ENCODE measurements at places on chromosomes 4 and X. TPM values are rescaled to one million over a fixed set of nuclear protein-coding genes. Genes with fewer than 3 reads are reported as not detected.

The ADH7 gene
- total RNA-seq, result not detected

The MAGEA8 gene
- total RNA-seq, result not detected

The SPATA18 gene
- total RNA-seq, result 0.55 TPM

The RHOH gene
- total RNA-seq, result 190 TPM

The RAB41 gene
- not detected for total RNA-seq

GRCh38 chrX:68912113-68912512 is 83.3 kb downstream of the EFNB1 start:
- H3K27ac ChIP-seq, result no peak overlapping the region
- H3K4me3 ChIP-seq, result no peak overlapping the region
- no peaks in the 10 kb centered on the region for H3K36me3 ChIP-seq
- H3K27me3 ChIP-seq, result peaks cover 8% of the 10 kb centered on the region
- no peak for DNase-seq

DNA sequence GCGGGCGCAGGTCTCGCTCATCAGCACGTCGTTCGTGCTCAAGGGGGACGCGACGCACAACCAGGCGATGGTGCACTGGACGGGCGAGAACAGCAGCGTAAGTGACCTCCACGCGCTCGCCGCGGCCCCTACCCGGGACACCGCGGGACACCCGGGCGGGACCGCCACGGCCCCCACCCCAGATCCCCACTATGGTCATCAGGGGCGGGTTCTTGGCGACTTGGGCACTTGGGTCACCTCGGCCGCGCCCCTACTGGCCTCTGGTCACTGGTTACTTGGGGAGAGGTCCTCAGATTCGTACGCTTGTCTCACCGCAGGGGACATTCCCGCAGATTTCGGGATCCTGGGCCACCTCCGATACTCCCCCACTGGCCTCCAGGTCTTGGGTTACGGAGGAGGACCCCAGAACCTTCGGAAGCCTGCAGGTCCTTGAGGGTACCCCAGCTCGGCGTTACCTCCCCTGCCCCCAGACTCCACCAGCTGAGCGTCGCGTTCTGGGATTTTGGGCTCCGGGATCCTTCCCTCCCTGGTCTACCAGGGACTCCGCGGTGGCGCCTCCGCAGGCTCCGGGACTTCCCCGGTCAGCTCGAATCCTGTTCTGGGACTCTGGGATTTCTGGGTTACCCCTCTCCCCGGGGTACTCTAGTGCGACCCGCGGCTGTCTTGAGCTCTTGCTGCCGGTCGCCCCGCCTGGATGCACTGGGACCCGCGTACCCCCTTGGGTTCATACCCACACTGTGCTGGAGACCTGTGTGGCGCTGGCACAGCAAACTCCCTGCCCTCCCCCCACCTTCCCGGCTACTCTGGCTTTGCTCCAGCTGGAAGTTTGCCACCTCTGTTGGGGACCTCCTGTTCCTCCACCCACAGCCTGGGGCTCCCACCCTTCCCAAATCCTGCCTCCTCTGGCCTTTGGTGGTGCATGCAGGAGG is 956 bp downstream of the SORCS2 start:
- H3K4me3 ChIP-seq, result no peak overlapping the region
- no peak overlapping the region for H3K27ac ChIP-seq
- DNase-seq, result no peak
- H3K4me1 ChIP-seq, result no peaks in the 10 kb centered on the region
- peaks cover 57% of the 10 kb centered on the region for H3K27me3 ChIP-seq
- H3K36me3 ChIP-seq, result no peaks in the 10 kb centered on the region

DNA sequence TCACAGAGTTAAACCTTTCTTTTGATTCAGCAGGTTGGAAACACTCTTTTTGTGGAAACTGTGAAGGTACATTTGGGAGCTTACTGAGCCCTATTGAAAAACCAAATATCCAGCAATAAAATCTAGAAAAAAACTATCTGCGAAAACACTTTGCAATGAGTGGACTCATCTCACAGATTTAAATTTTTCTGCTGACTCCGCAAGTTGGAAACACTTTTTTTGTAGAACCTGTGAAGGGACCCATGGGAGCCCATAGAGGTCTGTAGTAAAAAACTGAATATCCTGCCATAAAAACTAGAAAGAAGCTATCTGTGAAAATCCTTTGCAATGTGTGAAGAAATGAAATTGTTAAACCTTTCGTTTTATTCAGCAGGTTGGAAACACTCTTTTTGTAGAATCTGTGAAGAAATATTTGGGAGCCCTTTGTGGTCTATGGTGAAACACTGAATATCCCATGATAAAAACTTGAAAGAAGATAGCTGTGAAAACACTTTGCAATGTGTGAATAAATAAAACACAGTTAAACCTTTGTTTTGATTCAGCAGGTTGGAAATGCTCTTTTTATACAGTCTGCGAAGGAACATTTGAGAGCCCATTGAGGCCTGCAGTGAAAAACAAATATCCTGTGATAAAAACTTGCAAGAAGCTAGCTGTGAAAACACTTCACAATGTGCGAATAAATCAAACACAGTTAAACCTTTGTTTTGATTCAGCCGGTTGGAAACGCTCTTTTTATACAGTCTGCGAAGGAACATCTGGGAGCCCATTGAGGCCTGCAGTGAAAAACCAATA is 22.3 kb upstream of the DCUN1D4 start:
- H3K36me3 ChIP-seq, result peaks cover 2% of the 10 kb centered on the region
- no peak overlapping the region for H3K27ac ChIP-seq
- no peaks in the 10 kb centered on the region for H3K27me3 ChIP-seq

DNA sequence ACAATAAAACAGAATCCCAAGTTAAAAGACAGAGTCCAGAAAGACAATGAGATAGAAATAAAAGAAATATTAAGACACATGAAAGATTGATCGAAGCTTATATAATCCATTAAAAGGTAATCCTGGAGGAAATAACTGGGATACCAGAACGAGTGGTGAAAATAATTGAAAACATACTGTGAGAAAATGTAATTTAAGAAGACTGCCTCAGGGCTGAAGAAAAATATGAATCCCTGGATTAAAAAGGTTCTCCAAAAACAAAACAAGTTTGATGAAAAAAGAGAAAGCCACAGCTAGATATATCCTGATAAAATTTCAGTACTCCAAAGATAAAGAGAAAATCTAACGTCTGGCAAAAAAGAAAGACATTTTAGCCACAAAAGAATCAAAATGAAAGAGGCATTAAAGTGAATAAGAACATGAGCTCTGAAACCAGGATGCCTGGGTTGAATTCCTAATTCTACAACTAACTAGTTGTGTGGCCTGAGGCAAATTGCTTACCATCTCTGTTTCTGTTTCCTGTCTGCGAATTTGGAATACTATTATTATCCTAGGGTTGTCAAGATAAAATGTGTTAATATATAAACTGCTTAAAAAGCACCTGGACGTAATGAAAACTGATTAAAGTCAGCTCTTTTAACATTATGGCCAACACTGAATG is 5.5 kb downstream of the DDX60L start:
- H3K4me1 ChIP-seq, result peaks cover 53% of the 10 kb centered on the region
- DNase-seq, result no peak
- H3K4me3 ChIP-seq, result peak overlapping the region; percentile 42
- H3K27me3 ChIP-seq, result no peaks in the 10 kb centered on the region

GRCh38 chr4:134251322-134251721 is 49.7 kb upstream of the PABPC4L start:
- no peaks in the 10 kb centered on the region for H3K27me3 ChIP-seq
- no peak overlapping the region for H3K27ac ChIP-seq
- DNase-seq, result no peak
- no peaks in the 10 kb centered on the region for H3K36me3 ChIP-seq

GRCh38 chr4:132267321-132267720 is 881.8 kb upstream of the PCDH10 start:
- no peak overlapping the region for H3K4me3 ChIP-seq
- no peaks in the 10 kb centered on the region for H3K27me3 ChIP-seq
- no peak overlapping the region for H3K27ac ChIP-seq
- no peak for DNase-seq
- no peaks in the 10 kb centered on the region for H3K4me1 ChIP-seq
- H3K36me3 ChIP-seq, result no peaks in the 10 kb centered on the region

DNA sequence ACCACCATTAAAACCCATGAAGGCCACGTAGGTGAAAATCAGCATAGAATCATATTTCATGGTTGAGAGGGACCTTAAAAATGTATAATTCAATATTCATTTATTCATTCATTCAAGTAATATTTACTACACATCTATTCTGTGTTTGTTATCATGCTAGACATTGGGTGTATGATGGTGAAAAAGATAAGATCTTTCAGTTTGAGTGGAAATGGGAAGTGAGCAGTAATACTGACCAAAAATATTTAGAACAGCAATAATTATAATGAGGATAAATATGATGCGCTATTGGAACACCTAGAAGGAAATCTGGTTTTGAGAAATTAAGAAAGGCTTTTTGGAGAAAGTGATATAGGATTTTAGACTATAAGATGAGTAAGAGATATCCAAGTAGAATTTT is 28.0 kb downstream of the DKK2 start:
- H3K27ac ChIP-seq, result no peak overlapping the region
- no peaks in the 10 kb centered on the region for H3K27me3 ChIP-seq
- H3K4me3 ChIP-seq, result no peak overlapping the region

- DNase-seq, result no peak
- H3K4me3 ChIP-seq, result no peak overlapping the region
- peaks cover 15% of the 10 kb centered on the region for H3K27me3 ChIP-seq
- no peaks in the 10 kb centered on the region for H3K36me3 ChIP-seq
Measured at GRCh38 chr4:20645236-20645635, 55.0 kb upstream of the PACRGL start.

DNA sequence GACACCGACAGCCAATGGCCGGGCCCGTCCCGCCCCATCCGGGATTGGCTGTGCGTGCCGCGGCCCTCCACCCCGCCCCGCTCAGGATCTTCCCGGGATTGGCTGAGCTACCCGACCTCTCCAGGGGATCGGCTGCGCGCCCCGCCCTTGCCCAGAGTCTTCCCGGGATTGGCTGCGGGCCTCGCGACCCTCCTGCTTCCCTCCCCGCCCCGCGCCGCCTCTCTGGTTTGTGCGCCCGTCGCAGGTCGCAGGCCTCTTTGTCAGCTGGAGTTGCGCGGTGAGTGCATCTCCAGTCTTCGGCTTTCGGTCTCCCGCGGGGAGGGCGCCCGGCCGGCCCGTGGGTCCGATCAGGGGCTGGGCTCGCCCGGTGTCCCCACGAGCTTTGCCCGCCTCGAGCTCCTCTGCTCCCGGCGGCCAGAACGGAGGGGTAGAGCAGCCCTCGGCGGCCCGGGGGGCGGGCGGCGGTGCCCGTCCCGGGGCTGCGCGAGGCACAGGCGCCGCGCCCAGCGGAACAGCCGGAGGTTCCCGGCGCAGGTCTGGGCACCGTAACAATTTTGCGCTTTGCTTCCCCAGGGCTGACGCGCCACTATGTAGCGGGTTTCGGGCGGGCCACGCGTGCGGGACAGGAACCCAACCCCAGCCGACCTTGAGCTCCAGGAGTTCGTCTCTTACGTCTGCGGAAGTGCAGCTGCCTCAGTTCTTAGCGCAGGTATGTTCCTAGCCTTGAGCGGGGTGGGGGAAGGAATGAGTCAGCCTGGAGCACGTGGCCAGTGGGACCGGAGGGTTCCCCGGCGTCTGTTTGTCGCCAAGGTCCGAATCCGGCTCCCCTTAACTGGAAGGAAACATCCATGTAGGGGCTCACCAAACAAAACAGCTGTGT is 38.7 kb downstream of the ERVMER34-1 start:
- peak; percentile 95 for DNase-seq
- peaks cover 29% of the 10 kb centered on the region for H3K36me3 ChIP-seq
- peaks cover 6% of the 10 kb centered on the region for H3K27me3 ChIP-seq
- peak overlapping the region; percentile 94 for H3K27ac ChIP-seq
- H3K4me1 ChIP-seq, result peaks cover 35% of the 10 kb centered on the region

GRCh38 chr4:55578341-55579010 is 13.6 kb downstream of the PDCL2 start:
- peaks cover 3% of the 10 kb centered on the region for H3K27me3 ChIP-seq
- no peaks in the 10 kb centered on the region for H3K36me3 ChIP-seq
- no peak overlapping the region for H3K27ac ChIP-seq
- H3K4me1 ChIP-seq, result no peaks in the 10 kb centered on the region

GRCh38 chr4:152064753-152065152 is 303.9 kb upstream of the GATB start:
- DNase-seq, result no peak
- H3K36me3 ChIP-seq, result peaks cover 2% of the 10 kb centered on the region
- H3K27ac ChIP-seq, result no peak overlapping the region
- peaks cover 16% of the 10 kb centered on the region for H3K4me1 ChIP-seq

- H3K27ac ChIP-seq, result no peak overlapping the region
- no peak for DNase-seq
- no peak overlapping the region for H3K4me3 ChIP-seq
- no peaks in the 10 kb centered on the region for H3K4me1 ChIP-seq
- no peaks in the 10 kb centered on the region for H3K27me3 ChIP-seq
- H3K36me3 ChIP-seq, result no peaks in the 10 kb centered on the region
Measured at GRCh38 chr4:181911420-181911819, 331.8 kb upstream of the TENM3 start.

GRCh38 chrX:150355913-150356312 is 7.2 kb upstream of the MAMLD1 start:
- no peak for DNase-seq
- H3K4me3 ChIP-seq, result no peak overlapping the region
- peaks cover 18% of the 10 kb centered on the region for H3K27me3 ChIP-seq
- H3K27ac ChIP-seq, result no peak overlapping the region
- peaks cover 2% of the 10 kb centered on the region for H3K4me1 ChIP-seq

- no peak overlapping the region for H3K4me3 ChIP-seq
- H3K36me3 ChIP-seq, result no peaks in the 10 kb centered on the region
- no peaks in the 10 kb centered on the region for H3K4me1 ChIP-seq
- no peak overlapping the region for H3K27ac ChIP-seq
- no peak for DNase-seq
- peaks cover 1% of the 10 kb centered on the region for H3K27me3 ChIP-seq
Measured at GRCh38 chr4:175970724-175971123, 94.9 kb upstream of the WDR17 start.

DNA sequence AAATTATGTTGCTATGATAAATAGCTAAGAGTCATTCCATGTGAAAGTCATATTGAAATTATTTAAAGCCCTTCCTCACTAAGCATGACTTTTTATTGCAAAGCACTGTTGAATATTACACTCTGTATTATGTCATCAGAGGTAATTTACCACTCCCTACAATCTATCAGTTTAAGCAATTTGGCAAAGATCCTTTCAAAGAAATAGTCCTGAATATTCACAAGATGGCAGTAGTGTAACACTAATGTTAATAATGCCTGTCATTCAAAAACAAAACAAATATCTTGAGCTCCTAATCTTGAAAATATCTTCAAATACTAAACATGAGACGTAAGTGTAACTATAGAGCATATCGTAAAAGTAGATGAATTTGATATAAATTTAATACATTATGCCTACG is 208.6 kb upstream of the TECRL start:
- no peak for DNase-seq
- H3K4me1 ChIP-seq, result no peaks in the 10 kb centered on the region
- no peaks in the 10 kb centered on the region for H3K36me3 ChIP-seq
- no peaks in the 10 kb centered on the region for H3K27me3 ChIP-seq
- H3K4me3 ChIP-seq, result no peak overlapping the region
- no peak overlapping the region for H3K27ac ChIP-seq

- H3K27me3 ChIP-seq, result no peaks in the 10 kb centered on the region
- H3K4me1 ChIP-seq, result no peaks in the 10 kb centered on the region
- H3K4me3 ChIP-seq, result no peak overlapping the region
- H3K27ac ChIP-seq, result no peak overlapping the region
- no peaks in the 10 kb centered on the region for H3K36me3 ChIP-seq
- DNase-seq, result no peak
Measured at GRCh38 chrX:96841325-96841724, 42.4 kb upstream of the RPA4 start.
